PC-9 (cell line): ENCODE measurements at places on chromosomes 13 and 19. TPM values are rescaled to one million over a fixed set of nuclear protein-coding genes. Genes with fewer than 3 reads are reported as not detected.

The C19orf53 gene
- 99.4 and 121 TPM in 2 replicates for total RNA-seq

- DNase-seq: no peak
Observed at GRCh38 chr13:26721251-26722121, 39.1 kb downstream of the GPR12 start.

The ZNF726 gene
- total RNA-seq: 7.5 and 9.3 TPM in 2 replicates

DNA sequence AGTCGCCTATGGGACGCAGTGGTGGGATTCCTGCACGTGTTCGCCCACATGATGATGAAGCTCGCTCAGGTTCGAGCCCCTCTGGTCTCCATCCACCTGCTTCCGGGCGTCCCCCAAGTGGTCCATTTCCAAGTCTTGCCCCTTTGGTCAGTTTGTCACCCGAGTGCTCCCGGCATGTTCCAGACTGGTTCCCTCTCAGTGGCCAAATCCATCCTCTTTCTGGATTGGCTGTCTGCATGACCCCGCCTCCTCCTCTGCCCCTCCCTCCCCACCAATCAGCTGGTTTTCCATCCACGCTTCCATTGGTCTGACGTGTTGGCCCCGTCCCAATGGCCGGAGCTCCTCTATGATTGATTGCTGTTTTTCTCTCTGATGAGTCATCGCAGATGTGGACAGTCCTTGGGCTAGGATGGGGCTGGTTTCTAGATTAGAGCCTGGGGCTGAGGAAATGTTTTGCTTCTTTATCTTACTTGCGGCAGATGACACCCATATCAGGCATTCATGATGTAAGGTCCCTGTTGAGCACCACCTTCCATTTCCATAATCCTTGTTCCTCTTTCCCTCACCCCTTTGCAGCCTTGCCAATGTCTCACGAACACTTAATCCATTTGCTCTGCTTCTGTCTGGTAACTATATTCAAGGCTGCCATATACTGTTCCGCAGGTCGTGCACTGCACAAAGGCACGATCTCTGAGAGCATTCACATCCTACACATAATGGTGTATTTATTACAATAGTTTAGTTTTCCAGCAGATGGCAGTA is 73.8 kb downstream of the MAP4K1 start:
- DNase-seq: peak; percentile 87

- DNase-seq: no peak
Observed at GRCh38 chr13:43879755-43880181, at the start of gene LACC1. TSS of gene LACC1 (plus strand) at chr13:43879904. CDS start at chr13:43880986, 1,082 bp downstream.

- DNase-seq: no peak
Observed at GRCh38 chr19:30371161-30371836, 885 bp upstream of the ZNF536 start.

The DMKN gene
- 135 and 144 TPM in 2 replicates for total RNA-seq

The PPAN gene
- total RNA-seq: 38.4 and 41.0 TPM in 2 replicates

- DNase-seq: no peak
Observed at GRCh38 chr13:77034881-77035280, 7.9 kb upstream of the FBXL3 start.

DNA sequence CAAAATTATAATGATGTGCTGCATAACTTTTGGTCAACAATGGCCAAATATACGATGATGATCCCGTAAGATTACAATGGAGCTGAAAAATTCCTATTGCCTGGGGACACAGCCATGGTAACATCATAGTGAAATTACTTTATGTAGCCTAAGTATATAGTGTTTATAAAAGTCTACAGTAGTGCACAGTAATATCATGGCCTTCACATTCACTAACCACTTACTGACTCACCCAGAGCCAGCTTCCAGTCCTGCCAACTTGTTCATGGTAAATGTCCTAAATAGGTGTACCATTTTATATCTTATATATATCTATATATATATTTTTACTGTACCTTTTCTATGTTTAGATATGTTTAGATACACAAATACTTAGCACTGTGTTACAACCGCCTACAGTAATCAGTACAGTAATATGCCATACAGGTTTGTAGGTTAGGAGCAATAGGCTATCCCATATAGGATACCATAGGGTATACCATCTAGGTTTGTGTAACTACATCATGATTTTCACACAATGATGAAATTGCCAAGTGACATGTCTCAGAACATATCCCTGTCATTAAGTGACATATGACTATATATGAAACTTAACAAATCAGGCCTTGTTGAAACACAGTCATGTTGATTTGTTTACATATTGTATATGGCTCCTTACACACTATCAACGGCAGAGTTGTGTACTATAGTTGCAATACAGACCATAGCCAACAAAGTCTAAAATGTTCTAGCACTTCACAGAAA is 23.7 kb downstream of the DIS3 start:
- no peak for DNase-seq

DNA sequence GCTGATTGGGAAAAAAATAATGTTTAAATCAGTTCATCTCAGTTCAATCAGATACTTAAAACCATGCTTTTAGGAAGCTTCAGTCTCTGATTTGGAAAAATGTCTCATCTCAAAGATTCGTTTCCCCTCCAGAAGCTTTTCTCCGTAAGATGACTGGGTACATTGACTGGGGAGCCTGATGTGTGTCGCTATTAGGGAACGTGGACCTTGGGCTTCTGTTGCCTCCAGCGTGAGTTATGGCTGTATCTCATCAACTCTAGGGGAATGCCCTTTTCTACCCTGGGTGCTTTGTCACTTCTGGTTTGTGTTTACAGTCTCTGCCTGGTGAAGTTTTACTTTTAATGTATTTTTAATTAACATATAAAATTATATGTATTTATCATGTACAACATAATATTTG is 635.5 kb upstream of the GPC6 start:
- no peak for DNase-seq

DNA sequence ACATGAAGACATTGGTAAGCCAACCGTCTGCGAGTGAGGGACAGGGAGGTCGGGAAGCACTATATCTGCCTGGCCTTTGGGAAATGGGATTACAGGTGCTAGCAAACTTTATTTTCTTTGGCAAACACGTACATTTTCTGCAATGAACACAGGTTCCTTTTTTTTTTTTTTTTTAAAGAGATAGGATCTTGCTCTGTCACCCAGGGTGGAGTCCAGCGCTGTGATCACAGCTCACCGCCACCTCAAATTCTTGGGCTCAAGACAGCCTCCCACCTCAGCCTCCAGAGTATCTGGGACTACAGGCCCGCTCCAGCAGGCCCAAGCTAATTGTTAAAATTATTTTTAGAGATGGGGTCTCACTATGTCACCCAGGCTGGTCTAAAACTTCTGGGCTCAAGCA is 24.2 kb downstream of the ELAVL1 start:
- DNase-seq: no peak

DNA sequence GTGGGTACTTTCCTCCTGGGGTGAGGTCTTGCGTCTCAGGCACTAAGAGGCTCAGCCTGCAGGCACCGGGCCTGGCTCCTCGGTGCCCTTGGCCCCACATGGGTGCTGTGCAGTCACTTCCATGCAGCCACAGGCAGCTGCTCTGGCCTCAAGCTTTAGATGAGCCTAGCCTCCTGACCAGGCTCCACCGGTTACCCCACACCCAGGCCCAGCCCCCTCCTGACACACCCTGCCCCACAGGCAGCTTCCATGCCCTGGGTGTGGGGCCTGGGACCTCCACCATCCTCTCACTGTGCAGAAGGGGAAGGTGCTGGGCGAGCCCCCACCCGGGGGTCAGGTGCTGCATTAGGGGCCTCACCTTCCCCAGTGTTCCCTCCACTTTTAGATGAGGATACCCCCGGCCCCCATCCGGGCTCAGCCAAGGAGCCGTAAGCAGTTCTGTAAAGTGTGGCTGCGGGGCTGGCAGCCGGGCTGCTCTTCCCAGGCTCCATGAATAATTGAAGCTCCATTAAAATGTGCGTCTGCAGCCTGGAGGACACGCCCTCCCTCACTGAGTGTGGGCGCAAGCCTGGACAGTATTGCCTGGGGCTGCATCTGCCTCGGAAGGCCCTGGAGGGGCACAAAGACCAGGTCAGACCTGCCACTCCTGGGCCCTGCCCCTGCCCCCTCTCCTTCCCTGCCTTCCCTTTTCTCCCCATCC is 72.5 kb upstream of the KCTD15 start:
- DNase-seq: no peak

GRCh38 chr13:66036024-66036614 is 1194.0 kb downstream of the PCDH9 start:
- no peak for DNase-seq

DNA sequence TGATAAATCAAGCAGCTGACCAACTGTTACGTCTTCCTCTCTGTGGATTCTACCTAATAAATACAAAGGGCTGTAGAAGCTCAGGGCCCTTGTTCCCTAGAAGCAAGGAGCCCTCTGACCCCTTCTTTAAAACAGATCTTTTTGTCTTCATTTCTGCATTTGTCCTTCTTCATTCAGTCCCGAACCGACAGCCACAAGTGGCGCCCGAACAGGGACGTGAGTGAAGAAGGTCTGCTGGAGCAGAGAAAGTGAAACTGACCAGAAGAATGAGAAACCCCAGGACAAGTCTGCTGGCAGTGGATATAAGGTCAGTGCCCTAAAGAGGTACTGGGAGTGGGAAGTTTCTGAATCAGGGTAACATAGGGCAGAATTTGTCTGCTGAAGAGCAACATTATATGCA is 13.1 kb downstream of the ZNF773 start:
- no peak for DNase-seq

GRCh38 chr19:17441241-17442021 is 7.0 kb downstream of the TMEM221 start:
- no peak for DNase-seq

The STXBP2 gene
- 148 and 201 TPM in 2 replicates for total RNA-seq

DNA sequence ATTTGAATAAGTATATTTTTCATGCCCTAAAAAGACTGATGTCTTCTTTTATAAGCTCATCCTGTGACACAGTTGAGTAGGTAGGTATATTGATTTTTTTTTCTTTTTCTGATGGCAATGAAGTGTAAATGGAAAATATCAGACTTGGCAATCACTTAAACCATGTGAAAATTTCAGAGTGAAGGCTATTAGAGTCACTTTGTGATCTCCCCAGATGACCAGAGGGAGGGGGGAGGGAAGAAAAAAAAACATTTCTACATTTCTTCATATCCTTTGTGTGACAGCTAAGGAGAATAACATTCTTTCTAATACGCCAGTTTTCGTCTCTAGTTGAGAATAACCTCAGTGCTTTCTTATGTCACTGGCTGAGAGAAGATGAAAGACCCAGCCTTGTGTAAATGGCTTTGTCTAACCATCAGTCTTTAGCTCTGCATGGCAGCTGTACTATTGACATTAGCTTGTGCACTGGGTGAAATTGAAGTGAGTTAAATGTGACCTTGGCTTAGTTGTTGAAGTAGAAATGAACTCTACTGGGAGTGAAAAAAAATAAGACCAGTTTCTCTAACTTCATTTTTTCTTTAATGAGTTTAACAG is 332.1 kb upstream of the DACH1 start:
- no peak for DNase-seq

The MIDN gene
- total RNA-seq: 61.4 and 92.0 TPM in 2 replicates

DNA sequence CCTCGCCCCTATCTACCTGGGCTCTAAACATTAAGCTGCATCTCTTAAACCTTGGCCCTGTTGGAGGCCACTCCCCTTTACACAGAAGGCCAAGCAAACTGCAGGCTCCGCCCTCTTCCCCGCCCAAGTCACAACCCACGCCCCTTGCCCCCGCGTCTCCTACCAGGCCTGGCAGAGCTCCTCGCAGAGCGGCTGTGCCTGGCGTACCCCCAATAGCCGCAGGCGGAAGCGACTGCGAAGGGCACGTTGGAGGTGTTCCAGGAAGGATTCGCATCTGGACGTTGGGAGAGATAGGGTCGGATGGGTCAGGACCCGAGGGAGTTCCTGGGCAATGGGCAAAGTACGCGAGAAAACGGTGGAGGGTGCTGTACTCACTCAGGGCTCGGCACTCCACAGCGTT is 5.9 kb downstream of the RTBDN start:
- DNase-seq: peak; percentile 58

GRCh38 chr13:96003304-96003703 is 49.9 kb downstream of the UGGT2 start:
- peak; percentile 41 for DNase-seq

DNA sequence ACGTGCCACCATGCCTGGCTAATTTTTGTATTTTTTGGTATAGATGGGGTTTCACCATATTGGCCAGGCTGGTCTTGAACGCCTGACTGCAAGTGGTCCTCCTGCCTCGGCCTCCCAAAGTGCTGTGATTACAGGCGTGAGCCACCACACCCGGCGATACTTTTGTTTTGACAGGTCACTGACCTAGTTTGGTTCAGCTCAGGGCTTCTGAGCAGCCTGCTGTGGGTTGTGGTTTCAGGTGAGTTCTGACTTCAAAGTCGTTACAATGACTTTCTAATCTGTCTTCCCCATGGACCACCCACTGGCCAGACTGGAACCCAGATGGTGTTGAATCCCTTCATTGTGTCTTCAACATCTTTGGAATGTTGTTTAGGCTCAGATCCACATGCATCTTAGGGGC is 73.8 kb downstream of the TRPM4 start:
- no peak for DNase-seq

DNA sequence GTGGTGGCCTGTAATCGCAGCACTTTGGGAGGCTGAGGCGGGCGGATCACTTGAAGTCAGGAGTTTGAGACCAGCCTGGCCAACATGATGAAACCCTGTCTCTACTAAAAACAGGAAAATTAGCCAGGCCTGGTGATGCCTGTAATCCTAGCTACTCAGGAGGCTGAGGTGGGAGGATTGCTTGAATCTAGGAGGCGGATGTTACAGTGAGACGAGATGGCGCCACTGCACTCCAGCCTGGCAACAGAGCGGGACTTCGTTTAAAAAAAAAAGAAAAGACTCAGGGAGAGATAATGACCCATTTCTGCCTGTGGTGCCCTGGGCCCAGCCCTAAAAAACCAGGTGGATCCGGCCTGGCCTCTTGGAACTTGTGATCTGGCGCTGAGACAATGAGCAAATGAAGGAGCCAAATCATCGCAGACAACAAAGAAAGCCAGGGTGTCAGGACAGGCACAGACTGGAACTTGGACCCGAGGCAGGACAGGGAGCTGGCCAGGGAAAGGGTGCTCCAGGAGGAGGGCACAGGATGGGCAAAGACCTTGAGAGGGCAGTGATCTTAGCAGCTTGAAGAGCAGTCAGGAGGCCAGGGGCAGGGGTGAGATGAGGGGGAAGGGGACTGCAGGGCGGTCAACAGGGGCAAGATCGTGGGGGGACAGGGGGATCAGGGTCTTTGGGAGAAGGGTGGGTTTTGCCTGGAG is 962 bp upstream of the JAK3 start:
- DNase-seq: no peak

DNA sequence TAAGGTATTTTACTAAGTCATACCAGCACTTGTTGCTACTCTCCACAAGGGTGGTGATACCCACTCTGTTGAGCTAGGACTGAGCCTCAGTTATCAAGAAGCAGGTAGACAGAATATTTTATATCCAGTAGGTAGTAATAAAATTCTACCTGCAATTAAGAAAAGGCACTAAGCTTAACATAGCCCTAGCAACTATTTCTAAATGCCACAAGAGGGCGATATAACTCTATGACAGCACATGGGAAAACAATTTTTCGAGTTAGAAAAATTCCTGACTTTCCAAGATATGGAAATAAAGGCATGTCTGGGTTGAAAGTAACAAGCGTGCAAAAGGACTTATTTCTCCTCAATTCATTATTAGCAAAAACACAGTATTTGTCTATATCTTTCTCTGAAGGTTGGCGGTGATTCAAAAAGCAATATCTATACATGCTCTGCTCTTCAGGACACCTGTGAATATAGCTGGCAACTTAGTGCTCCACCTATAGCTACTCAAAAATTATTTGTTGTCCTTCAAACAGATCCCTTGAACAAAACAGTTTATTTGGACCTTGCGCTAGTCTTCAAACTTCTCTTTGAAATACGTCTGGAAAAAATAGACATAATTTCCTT is 14.7 kb downstream of the CCDC169 start:
- DNase-seq: peak; percentile 38
